ENCODE measurements at places on chromosomes 6 and 20.

- H3K27me3 ChIP-seq: no peaks in the 10 kb centered on the region
- H3K36me3 ChIP-seq: no peaks in the 10 kb centered on the region
- H3K4me1 ChIP-seq: no peaks in the 10 kb centered on the region
- no peak overlapping the region for H3K4me3 ChIP-seq
- no peak for DNase-seq
Observed at GRCh38 chr6:3566812-3567211, 110.0 kb upstream of the SLC22A23 start.

DNA sequence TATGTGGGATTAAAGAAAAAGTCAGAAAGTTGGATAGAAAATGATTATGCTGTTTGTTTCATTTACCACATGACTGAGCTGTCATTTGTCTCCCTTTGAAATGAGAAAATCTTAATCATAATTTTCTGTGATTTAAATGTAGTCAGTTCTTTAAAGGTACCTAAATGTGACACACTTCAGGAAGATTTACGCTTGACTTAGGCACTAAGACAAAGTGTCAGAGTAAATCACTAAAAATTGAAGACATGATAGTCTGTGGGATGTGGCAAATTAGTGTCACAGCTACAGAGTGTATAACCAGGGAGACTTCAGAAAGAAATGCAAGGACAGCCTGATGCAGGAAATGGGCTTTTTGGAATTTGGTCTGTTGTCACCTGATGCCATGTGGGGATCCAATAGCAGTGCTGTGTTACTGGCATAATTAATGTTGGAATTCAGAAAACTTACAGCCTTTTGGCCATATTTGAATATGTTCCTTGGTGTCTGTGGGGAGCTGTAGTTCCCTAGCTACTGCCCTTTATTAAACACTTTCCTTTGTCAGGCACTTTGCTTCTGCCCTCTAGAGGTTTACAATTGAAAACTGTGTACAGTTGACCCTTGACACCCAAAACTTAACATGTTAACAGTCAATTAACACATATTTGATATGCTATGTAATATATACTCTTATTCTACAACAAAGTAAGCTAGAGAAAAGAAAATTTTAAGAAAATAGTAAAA, 493.8 kb downstream of the UTRN start:
- H3K27me3 ChIP-seq: no peaks in the 10 kb centered on the region
- H3K27ac ChIP-seq: no peak overlapping the region
- no peak overlapping the region for H3K4me3 ChIP-seq
- H3K36me3 ChIP-seq: no peaks in the 10 kb centered on the region
- peak; percentile 10 for DNase-seq

- no peaks in the 10 kb centered on the region for H3K4me1 ChIP-seq
- no peak overlapping the region for H3K27ac ChIP-seq
- DNase-seq: no peak
- no peaks in the 10 kb centered on the region for H3K36me3 ChIP-seq
- H3K4me3 ChIP-seq: no peak overlapping the region
Observed at GRCh38 chr20:15359056-15359455, 1021.6 kb upstream of the FLRT3 start.

DNA sequence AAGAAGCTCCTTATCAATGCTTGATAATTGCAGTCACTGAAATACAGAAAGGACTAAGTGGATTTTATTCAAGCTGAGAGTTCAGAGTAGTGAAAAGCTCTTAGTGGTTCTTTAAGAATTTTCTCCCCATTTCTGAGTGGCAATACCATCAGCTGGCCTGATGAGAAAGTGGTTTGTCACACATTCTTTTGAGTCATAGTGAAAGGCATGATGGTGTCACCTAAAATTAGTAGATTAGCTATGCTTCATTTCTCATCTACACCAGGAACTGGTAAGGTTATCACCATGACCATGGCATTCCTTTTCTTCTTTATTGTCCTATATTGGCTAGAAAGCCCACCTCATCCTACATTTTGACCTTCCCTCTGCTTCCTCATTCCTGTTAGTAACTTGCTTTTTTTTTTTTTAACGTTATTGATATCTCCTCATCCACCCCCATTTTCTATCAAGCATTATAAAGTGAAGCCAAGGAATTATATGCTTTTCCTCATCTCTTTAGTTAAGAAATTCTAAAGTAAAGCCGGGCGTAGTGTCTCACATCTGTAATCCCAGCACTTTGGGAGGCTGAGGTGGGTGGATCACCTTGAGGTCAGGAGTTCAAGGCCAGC, 67.4 kb upstream of the LOC128125822 start:
- DNase-seq: no peak
- no peak overlapping the region for H3K27ac ChIP-seq
- H3K36me3 ChIP-seq: no peaks in the 10 kb centered on the region
- no peaks in the 10 kb centered on the region for H3K4me1 ChIP-seq
- H3K4me3 ChIP-seq: no peak overlapping the region

DNA sequence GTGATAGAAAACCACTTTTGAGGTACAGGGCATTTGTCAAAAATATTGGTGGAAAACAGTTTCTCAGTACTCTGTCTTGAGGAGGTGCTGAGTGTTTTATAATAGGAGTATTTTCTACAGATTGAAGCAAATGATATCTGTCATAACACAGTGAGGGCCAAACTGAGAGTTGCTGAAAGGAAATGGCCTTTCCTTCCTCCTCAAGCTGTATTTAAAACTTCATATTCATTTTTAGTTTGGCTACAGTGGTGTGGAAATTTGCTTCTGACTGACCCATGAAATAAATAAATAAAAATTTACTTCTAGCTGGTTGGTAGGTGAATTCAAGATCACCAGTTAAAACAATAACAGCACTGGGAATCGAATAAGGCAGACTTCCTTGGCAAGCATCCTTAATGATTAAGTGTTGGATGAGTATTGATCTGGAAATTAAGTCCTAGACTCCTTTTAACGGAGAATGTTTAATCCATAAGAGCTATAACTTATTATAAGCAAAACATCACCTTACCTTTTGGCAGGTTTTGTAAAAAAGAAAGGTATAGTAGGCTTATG, 828.6 kb upstream of the CITED2 start:
- H3K4me1 ChIP-seq: peaks cover 10% of the 10 kb centered on the region
- H3K27me3 ChIP-seq: no peaks in the 10 kb centered on the region
- DNase-seq: no peak
- no peak overlapping the region for H3K27ac ChIP-seq
- no peak overlapping the region for H3K4me3 ChIP-seq
